ENCODE measurements at places on chromosomes 16 and 17. TPM values are rescaled to one million over a fixed set of nuclear protein-coding genes. Genes with fewer than 3 reads are reported as not detected.

The WFDC1 gene
- total RNA-seq: not detected

- H3K27me3 ChIP-seq: no peaks in the 10 kb centered on the region
- DNase-seq: no peak
- no peak overlapping the region for H3K4me3 ChIP-seq
- no peaks in the 10 kb centered on the region for H3K4me1 ChIP-seq
These were observed 37.6 kb downstream of the NOS2 start for GRCh38 chr17:27762527-27763305.

- peak overlapping the region; percentile 26 for H3K4me3 ChIP-seq
- H3K4me1 ChIP-seq: peaks cover 17% of the 10 kb centered on the region
- no peaks in the 10 kb centered on the region for H3K27me3 ChIP-seq
- no peaks in the 10 kb centered on the region for H3K36me3 ChIP-seq
These were observed 108.5 kb upstream of the RCVRN start for GRCh38 chr17:10013365-10014112.

- no peaks in the 10 kb centered on the region for H3K36me3 ChIP-seq
- no peak overlapping the region for H3K4me3 ChIP-seq
- DNase-seq: no peak
- no peak overlapping the region for H3K27ac ChIP-seq
These were observed 22.9 kb upstream of the C16orf87 start for GRCh38 chr16:46853713-46854443.

DNA sequence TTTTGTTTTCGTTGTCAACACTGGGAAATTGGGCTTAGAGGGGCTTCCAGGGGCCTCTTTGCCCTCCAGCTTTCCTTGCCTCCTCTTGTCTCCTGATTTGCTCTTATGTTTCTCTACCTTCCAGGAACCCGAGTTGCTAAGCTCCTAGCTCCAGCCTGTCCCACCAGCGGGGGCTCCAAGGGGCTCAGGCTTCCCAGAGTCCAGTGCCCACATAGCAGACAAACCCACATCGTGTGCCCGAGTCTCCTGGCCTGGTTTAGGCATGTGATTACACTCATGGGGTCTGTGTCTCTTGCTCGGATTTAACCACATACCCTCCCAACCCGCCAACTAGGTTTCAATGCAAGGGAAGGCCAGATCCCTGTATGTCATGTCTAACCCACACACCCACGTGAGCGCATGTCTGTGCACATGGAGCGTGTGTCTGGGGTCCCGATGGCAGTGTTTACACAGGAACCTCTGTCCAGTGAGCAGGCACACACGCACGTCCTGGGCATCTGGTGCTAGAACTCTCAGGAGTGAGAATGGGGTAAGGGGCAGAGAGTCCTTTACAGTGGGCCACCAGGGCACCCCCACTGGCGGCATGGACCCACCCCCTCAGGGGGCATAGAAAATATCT, 76.1 kb upstream of the MED9 start:
- H3K36me3 ChIP-seq: no peaks in the 10 kb centered on the region
- H3K27ac ChIP-seq: no peak overlapping the region
- DNase-seq: no peak
- H3K4me1 ChIP-seq: no peaks in the 10 kb centered on the region
- H3K27me3 ChIP-seq: peaks cover 2% of the 10 kb centered on the region
